Activated CD4-positive, alpha-beta T cell treated with anti-CD3 and anti-CD28 coated beads, Interleukin-2, amount 50 U/mL, for 4 hours (primary cell): ENCODE measurements at places on chromosomes 7 and 10.

DNA sequence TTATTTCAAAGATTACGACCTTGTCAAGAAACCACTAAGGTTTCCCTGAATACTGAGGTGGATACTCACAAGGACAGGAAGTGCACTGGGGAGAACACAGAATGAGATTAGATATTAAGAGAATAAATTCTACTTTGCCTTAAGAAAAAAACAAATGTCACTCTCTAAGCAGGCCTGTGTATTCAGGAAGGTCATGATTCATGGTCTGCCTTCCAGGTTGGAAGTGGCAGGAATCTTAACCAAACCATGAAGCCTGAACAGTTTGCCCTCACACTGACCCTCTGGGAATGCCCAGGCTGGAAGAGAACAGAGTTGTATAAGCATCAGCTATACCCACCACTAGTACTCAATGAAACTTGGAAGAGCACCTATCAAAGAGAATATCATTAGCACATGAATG lies 227.6 kb downstream of the DGKI start:
- DNase-seq: no peak

DNA sequence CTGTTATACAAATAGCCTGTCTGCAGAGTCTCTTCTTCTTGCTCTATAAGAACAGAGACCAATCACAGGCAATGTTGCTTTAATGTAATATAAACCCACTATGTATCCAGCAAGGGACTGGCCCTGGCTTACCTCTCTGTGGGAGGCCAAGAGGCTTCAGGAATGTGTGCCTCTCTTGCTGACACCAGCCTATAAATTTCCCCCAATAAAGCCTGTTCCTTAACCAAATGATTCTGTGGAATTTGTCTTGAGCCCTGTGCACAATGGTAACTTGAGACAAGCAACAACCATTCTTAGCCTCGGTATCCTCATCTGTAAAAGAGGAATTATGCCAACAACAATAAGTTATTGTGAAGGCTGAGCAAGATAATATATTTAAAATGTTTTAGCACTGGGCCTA lies 563.7 kb downstream of the GRM8 start:
- no peak for DNase-seq

DNA sequence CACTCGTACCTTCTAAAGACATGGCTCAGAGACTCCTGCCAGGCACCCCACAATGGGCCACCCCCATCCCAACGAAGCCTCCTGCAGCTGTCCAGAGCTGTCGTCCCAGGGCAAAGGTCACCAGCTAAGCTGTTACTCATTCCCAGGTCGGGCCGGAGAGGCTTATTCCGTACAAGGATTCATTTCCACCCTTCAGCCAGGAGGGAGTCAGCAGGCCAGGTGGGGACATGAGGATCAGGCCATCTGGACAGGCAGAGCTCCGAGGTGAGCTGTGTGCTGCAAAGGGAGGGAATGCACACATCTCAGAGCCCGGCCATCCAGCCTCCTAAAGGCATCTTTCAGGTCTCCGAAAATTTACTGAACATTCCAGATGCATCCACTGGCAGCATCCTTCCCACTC lies 63.9 kb upstream of the NANOS1 start:
- no peak for DNase-seq

DNA sequence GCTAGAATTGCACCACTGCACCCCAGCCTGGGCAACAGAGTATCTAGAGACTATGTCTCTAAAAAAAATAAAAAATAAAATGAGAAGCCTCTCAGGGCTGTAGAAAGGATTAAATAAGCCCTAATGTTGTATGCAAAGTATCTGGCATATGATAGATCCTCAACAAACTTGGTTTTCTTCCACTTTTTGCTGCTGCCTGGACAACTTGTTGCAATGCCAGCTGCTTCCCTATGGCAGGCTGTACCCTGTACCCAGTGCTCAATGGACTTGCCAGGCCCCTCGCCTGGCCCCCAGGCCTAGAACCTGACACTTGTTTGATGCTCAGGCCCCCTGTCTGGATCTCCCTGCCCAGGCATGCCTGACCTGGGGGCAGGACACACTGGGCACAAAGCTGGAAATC lies 28.5 kb upstream of the CDH23 start:
- DNase-seq: no peak
